ENCODE measurements at places on chromosomes 11 and 22.

DNA sequence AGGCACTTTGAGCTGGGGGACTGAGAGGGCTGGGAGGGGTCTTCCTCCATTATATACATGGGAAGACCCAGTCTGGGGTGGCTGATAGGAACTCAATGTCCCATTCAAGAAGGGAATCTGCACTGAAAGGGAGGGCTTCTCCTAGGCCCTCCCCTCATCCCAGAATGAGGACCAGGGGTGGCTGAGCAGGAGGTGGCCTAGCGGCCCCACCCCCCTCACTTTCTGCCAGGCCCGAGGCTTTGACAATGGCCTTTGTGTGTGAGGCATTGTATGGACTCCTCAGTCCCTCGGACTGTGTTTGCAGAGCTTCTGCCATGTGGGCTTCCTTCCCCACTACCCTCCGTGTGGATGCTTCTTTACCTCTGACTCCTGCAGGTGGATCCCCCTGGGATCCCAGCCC is 65.7 kb downstream of the NECTIN1 start:
- ATAC-seq = no peak

- ATAC-seq = no peak
Measured at GRCh38 chr22:49976439-49977175, 16.0 kb downstream of the PIM3 start.

- ATAC-seq = no peak
Measured at GRCh38 chr22:39938509-39939111, 21.6 kb upstream of the TMA7B start.

- no peak for ATAC-seq
Measured at GRCh38 chr11:75208446-75208845, 32.1 kb upstream of the TPBGL start.

DNA sequence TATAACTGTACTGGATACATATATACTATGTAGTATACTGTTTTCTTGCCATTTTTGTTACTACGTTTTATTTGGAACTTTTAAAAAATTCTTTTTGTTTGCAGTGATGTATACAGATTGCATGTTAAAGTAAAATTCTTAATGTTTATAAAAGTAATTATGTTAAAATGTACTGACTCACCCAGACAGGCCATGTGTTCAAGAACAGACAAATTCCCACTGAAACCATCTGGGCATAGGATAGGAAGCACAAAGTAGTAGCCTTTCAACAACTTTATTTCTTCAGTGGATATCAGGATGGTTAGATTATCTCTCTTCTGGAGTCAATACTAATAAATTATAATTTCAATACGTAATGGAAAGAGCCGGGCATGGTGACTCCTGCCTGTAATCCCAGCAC is 19.8 kb downstream of the PRMT3 start:
- ATAC-seq = no peak

- no peak for ATAC-seq
Measured at GRCh38 chr11:132231656-132232347, 861.4 kb downstream of the NTM start.

DNA sequence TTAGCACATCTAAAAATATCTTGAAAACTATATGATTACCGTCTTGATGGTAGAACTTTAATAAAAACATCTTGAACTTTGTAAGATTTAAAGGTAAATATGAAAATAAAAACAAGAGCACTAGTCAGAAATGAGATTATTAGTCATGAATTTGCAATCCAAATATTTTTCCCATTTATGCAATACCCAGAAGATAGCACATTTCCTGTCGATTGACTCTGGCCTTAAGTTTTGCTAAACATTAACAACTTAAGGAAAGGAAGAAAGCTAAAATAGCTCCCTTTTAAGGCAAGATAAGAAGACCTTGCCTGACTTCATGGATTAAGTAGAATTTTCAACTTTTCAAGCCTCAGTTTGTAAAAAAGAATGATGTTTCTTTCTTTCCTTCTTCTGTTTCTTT is 1374.7 kb upstream of the RAG2 start:
- ATAC-seq = no peak

DNA sequence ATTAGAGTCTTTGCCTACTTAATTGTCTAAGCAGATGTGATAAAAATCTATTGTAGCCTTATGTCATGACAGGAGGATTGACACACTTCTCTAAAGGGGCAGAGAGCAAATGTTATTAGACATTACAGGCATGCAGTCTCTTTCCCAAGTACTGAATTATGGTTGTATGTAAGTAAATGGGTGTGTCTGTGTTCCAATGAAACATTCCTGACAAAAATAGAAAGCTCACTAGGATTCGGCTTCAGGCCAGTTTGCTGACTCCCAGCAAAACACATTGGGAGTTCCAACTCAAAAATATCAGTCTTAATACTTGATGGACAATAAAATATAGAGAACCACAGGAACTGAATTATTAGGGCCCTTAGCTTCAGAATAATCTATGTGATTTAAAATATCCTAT is 1480.4 kb downstream of the FAM181B start:
- no peak for ATAC-seq

DNA sequence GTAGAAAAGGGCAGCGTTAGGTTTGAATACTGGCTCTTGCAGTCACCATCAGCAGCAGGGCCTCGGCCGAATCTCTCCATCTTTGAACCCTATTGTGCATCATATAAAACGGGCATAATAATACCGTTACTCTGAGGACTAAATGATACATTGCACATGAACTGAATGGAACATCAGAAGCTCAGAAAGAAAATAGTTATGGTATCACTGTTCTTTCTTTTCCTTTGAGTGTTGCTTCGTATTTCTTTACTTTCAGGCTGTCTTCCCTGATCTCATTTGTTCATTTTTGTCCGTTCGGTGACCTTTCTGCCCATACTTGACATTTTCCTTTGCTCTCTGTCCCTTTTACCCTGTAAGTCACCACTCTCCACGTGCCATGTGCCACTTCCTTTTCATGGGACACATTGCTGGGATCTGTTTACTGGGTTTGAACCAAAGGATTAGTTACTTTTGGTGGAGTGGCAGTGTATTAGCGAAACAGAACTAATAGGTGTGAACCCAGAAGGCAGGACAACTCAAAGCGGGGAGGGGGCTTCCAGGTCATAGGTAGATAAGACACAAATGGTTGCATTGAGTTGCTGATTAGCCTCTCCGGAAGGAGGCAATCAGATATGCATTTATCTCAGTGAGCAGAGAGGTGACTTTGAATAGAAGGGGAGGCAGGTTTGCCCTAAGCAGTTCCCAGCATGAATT is 717 bp upstream of the ZNF202 start:
- ATAC-seq = no peak

- no peak for ATAC-seq
Measured at GRCh38 chr11:102792604-102793003, 5.4 kb downstream of the MMP1 start.

- peak; percentile 16 for ATAC-seq
Measured at GRCh38 chr11:47158242-47158641, 18.4 kb downstream of the ARFGAP2 start.

- no peak for ATAC-seq
Measured at GRCh38 chr22:43301866-43302265, 41.3 kb downstream of the SCUBE1 start.

- no peak for ATAC-seq
Measured at GRCh38 chr11:11538277-11538960, 83.4 kb downstream of the GALNT18 start.

DNA sequence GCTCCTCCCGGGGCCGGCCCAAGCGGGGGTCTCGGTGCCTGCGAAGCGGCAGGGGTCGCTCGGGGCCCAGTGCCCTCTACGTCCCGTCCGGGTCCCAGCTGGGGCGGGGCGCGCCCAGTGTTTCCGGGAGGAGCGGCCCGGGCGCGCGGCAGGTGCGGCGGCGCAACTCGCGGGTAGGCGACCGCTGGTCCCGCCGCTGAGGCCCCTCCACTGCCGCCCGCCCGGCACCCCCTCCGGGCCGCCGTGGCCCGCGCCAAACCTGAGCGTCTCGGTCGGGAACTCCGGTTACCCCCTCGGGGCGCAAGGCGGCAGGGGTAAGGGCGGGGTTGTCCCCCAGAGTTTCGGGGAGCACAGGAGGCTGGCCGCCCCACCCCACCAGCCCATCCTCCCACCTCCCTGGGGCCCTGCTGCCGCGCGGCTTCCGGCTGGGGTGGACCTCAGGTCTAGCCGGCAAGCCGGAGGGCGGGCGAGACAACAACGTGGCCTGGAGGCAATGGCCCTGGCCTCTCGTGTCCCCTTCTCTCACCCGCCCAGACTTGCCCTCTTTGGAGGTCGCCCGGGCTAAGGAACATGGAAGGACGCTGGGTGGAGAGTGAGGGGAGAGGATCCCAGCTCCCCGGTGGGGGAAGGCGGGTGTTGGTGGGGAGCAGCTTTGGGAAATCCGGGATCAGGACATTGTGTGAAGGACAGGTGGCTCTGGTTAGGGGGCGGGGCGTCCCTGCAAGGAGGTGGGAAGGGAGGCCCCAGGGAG is 398 bp upstream of the CRACR2B start:
- peak; percentile 1 for ATAC-seq

- no peak for ATAC-seq
Measured at GRCh38 chr11:108032800-108033199, 24.1 kb downstream of the CUL5 start.

DNA sequence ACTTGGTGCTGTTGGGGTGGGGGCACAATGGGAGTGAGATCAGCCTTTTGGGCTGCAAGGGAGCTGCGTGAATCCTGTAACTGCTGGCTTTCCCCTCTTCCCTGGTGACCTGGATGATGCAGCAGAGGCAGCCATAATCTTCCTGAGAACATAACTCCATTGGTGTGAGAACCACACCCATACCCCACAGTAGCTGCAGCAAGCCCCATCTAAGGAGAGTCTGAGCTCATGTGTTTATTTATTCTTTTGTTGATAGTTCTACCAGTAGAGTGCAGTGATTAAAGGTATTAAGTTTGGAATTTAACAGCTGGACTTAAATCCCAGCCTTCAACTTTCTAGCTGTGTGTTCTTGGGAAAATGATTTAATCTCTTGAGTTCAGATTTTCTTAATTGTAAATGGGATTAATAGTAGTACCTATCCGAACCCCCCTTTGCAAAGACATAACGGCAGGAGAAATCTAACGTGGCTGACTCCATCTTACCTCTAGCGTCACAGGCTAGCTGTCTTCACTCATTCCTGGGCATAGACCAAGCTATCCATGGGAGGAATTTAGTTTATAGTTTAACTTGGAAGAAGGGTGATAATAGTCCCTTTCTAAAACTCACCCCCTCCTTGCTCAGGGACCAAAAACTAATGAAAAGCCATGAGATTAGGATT is 385.0 kb upstream of the DDI1 start:
- ATAC-seq = no peak
